Endothelial cell of umbilical vein (primary cell): ENCODE measurements at places on chromosomes 12 and 14.

DNA sequence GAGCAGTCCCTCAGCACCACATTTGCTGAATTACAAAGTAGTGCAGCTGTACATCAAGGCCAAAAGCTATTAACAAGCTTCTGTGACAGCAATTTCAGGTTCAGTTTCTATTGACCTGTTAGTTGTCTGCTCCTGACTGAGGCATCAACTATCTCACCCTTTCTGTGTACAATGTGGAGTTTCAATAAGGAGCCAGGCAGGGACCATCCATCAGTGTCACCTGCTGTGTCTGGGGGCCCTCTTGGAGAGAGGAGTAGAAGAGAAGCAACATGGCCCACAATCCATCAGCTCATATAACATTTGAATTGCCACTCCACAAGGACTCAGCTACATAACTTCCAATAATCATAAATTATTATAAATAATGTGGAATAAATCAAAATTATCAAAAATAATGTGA is 72.3 kb upstream of the CCDC196 start:
- no peak for DNase-seq

DNA sequence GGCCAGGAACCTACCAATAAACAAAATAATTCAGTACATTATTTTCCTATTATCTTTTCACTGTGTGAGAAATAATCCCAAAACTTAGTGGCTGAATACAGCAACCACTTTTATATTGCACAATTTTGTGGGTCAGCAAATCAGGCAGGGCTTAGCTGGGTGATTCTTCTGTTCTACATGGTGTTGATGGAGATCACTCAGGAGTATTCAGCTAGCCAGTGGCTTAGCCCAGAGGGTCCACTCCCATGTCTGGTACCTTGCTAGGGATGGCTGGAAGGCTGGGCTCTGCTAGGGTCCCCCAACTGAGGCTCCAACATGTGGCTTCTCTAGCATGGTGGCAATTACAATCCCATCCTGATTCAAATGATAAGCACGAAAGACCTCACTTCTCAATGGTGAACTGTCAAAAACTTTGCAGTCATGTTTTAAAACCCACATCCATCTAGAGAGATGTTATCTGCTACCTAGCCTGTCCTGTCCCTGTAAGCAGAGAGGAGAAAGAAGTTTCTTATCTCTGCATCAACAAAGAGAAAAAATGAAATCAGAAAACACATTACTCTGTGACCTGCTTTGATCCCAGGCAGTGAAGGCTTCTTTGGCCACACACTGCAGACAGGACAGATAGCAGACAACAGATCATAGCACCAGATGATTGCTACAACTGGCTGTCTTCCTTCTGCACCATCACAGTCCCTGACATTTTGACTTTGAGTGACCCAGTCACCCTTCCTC is 51.0 kb upstream of the MYL2 start:
- no peak for DNase-seq

GRCh38 chr12:117294189-117294603 is 67.2 kb downstream of the NOS1 start:
- DNase-seq: no peak

DNA sequence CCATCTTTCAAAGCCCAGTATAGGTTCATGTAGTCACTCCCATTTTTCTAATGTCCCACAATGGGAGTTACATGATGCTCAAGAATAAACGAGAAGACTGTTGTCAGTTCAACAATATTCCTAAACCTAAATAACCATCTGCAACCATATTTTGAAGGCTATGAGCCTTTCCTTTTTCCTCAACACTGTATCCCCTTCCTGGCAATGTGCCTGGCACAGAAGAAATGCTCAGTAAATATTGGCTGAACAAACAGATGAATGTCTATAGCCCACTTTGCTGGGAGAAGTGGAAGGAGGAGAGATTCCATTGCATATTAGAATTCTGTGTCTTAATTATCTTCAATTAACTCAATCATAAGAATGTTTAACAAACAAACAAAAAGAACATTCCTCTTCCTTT is 6.1 kb downstream of the ARMH4 start:
- no peak for DNase-seq

DNA sequence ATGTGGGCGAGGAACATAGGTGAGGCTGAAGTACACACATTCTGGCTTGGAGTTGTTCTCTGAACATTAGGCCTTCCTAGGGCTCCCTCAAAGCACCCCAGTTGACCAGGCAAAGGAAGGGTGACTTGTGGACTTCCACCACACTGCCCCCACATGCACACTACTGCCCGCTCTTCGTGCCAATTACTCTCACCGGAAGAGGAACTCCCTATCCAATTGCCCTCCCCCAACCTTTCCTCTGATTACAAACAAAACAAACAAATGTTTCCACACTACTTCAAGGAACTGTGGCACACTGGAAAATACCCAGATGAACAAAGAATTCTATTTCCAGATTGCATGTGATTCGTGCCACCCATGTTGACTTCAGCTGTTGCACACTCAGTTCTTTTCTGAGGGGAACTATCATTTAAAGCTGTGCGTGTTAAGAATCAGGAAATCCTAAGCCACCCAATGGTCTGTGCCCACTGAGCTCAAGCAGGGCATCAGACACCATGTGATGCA is 139.3 kb downstream of the SSPN start:
- no peak for DNase-seq

- DNase-seq: no peak
Observed at GRCh38 chr14:27506272-27506671, 908.4 kb upstream of the NOVA1 start.

DNA sequence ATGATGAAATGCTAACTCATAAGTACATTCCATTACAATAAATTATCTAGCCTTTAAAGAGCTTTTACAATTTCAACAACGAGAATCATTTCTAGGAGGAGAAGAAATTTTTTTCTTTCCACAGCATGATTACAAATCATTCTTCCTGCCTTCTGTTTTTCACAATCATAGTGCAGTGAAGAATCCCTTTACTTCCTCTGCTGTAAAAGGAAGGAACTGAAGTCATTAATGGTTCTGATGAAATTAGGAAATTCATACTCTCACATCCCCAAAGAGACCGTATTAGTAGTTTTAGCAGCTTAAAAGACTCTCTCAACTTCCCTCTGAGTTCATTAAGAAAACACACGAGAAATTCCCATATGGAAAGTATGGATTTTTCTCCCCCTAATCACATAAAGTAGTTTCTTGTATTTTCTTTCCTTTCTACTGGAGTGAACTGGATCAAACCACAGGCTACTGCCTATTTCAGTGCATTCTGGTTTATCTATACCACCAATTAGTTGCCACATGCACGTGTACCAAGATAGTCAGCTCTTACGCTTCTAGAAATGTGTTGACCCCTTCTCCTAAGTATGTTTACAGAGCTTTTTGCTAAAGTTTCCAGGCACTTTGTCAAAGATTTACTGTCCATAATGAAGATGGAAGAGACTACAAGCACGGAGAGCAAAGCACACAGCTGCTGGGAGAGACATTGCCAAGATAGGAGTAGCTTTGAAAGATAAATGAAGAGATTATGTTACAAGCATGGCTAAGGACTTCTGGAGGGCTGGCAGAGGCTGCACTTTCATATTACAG is 58.9 kb upstream of the KITLG start:
- peak; percentile 60 for DNase-seq
